ENCODE measurements at places on chromosomes 3 and 15. TPM values are rescaled to one million over a fixed set of nuclear protein-coding genes. Genes with fewer than 3 reads are reported as not detected.
A peak's percentile ranks its signal among the peaks of the same experiment; 100 is the strongest.

DNA sequence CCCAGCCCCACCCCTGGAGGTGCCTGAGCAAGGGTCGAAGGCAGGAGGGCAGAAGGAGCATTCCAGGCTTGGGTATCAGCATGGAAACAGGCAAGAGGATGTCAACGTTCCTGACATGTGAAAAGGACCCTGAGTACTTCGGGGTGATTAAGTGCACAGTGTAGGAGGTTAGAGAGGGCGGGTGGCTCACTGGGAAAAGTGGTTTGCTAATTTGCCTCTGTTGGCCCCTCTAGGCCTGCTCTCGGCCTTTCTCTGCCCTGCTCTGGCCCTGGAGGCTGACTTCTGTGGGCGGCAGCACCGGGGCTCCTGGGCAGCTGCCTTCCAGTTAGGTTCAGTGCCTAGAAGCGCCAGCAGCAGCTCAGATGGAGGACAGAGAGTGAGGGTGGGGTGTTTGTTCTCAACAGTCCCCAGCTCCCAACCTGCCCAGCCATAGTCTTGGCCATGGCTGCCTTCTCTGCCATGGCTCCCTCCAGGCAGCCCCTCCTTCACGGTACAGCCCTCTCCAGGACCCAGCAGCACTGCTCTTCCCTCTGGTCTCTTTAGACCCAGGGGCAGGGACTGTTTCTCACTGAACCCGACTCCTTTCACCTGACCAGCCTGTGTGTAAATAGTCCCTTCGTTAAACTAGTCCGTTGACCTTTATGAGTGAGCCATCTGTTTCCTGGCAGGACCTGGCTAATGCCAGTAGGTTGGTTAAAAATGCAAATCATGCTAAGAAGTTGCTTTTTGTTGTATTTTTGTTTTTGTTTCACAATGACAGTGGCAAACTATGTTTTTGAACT is 107.1 kb upstream of the TPM1 start:
- no peak overlapping the region for H3K27ac ChIP-seq
- no peak for DNase-seq
- no peaks in the 10 kb centered on the region for H3K36me3 ChIP-seq
- no peaks in the 10 kb centered on the region for H3K27me3 ChIP-seq

NPAP1 gene
- total RNA-seq, result not detected

DNA sequence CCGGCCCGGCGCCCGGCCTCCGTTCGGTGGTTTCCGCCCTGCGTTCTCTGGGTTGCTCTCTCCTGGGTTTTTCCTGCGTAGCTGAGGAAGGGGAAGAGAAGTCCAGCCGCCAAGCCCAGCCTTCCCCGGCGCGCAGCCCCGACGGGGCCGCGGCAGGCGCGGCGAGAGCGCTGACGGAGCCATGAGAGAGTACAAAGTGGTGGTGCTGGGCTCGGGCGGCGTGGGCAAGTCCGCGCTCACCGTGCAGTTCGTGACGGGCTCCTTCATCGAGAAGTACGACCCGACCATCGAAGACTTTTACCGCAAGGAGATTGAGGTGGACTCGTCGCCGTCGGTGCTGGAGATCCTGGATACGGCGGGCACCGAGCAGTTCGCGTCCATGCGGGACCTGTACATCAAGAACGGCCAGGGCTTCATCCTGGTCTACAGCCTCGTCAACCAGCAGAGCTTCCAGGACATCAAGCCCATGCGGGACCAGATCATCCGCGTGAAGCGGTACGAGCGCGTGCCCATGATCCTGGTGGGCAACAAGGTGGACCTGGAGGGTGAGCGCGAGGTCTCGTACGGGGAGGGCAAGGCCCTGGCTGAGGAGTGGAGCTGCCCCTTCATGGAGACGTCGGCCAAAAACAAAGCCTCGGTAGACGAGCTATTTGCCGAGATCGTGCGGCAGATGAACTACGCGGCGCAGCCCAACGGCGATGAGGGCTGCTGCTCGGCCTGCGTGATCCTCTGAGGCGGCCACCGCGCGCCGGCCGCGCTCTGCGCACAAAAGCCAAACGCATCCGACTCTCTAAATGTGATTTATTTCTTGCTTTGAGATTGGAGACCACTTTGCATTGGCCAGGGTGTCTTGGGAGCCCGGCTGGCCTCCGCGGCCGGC is 727 bp downstream of the RAP2B start:
- H3K27me3 ChIP-seq, result no peaks in the 10 kb centered on the region
- DNase-seq, result peak; percentile 30
- peaks cover 24% of the 10 kb centered on the region for H3K4me1 ChIP-seq
- H3K36me3 ChIP-seq, result no peaks in the 10 kb centered on the region

DNA sequence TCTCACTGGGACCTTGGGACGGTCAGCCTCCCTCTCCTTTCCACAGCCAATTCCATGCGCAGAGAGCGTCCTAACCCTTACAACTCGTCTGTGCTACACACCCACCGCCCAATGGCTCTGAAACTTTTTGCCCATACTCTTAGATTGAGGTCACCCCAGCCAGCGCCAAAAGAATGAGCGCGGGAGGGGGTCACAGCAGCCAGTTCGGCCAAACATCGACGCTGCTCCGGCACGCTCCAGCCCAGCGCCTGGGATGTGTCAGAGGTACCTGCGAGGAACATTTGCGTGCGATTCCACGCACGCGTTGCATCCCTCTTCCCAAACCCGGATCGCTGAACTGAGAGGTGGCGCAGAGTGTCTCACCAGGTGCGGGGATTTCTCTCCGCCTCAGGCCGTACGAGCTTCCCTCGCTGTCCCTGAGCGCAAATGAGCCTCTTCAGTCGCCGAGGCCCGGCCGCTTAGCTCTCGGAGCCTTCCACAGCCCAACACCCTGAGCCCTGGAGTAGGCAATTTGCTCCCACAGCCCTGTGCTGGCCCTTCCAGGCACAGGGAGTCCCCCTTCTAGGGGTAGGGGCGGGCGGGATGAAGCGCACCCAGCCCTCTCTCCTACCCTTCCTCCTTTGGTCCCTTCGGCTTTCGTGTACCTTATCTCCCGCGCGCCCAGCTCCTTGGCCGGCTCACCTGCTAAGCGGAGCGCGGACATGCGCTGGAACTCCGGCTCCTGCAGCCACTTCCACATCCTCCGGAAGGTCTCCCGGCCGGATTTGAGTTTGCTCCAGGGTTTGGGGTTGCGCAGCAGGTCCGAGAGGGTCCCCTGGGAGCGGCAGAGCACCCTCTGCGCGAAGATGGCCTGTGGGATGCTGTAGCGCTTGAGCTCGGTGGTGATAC is 1.8 kb downstream of the ONECUT1 start:
- no peaks in the 10 kb centered on the region for H3K27me3 ChIP-seq
- DNase-seq, result no peak
- no peak overlapping the region for H3K4me3 ChIP-seq
- no peaks in the 10 kb centered on the region for H3K36me3 ChIP-seq

GRCh38 chr3:197394464-197395321 is 96.3 kb upstream of the DLG1 start:
- no peak for DNase-seq
- H3K4me3 ChIP-seq, result no peak overlapping the region
- no peaks in the 10 kb centered on the region for H3K36me3 ChIP-seq

DNA sequence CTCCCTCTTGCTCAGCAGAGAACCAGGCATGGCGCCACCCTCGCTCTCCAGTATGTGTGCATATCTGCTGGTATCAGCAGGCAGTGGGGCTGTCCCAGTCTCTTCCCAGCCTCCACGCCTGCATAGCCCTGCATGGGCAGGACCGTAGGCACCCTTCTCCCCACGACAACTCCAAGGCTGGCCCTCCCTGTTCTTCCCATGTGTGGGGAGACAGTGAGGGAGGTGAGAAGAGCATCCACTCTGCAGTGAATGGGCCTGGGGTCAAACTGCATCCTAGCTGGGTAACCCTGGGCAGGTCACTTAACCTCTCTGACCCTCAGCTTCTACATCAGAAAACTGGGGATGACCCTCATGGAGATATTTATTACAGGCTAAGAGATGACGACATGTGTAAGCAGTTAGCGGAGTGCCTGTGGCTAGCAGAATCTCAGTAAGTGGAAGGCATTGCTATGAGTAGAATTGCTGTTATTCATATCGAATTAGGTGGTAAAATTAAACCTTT is 13.3 kb upstream of the SSUH2 start:
- DNase-seq, result no peak
- H3K4me3 ChIP-seq, result no peak overlapping the region
- peaks cover 71% of the 10 kb centered on the region for H3K4me1 ChIP-seq
- H3K27ac ChIP-seq, result peak overlapping the region; percentile 84

- no peaks in the 10 kb centered on the region for H3K36me3 ChIP-seq
- H3K4me3 ChIP-seq, result no peak overlapping the region
- DNase-seq, result no peak
- H3K27ac ChIP-seq, result no peak overlapping the region
- H3K4me1 ChIP-seq, result no peaks in the 10 kb centered on the region
- no peaks in the 10 kb centered on the region for H3K27me3 ChIP-seq
Observed at GRCh38 chr3:150079029-150079739, 108.5 kb upstream of the PFN2 start.

LRRN1 gene
- total RNA-seq, result 0.84 TPM

GRCh38 chr3:79081335-79081734 is 686.5 kb downstream of the ROBO1 start:
- H3K27me3 ChIP-seq, result no peaks in the 10 kb centered on the region
- no peak for DNase-seq
- no peak overlapping the region for H3K4me3 ChIP-seq
- no peaks in the 10 kb centered on the region for H3K4me1 ChIP-seq
- H3K36me3 ChIP-seq, result no peaks in the 10 kb centered on the region

- H3K4me3 ChIP-seq, result 0 out of 2 replicates have a peak overlapping the region, but pooled peaks have one; percentile 11
- no peaks in the 10 kb centered on the region for H3K27me3 ChIP-seq
- DNase-seq, result peak; percentile 82
Observed at GRCh38 chr3:32186097-32186496, 52.4 kb upstream of the CMTM8 start.

DNA sequence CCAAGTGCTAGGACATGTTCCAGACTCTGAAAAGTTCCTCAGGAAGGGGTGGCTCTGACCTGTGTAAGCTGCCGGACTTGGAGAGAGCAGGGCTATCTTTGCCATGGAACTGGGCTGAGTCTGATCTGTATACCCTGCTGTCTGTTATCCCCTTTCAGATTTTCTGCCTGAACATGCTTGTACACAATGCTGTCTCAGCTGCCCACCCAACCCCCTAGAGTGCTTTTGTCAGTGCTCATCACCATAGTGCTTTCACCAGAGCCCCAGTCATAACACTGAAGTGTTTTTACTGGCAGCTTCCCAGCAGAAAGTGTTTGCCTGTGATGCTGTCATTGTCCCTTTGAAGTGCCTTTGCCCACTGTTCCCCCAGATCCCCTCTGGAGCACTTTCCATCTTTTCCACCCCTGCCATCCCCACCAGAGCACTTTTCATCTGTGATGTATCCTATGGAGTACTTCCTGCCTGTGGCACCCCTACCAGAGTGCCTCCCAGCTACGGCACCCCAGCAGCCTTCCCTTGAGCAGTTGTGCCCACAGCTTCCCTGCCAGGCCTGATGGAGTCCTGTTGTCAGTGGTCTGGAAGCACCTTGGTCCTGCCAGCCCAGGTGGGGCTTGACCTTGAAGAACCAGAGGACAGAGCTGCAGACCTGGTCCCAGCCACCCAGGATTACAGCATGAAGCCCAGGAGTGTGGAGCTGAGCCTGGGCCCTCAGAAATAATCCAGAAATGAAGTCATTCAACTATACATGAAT is 397.7 kb downstream of the DIPK2A start:
- no peak overlapping the region for H3K27ac ChIP-seq
- H3K36me3 ChIP-seq, result no peaks in the 10 kb centered on the region
- DNase-seq, result no peak
- H3K27me3 ChIP-seq, result no peaks in the 10 kb centered on the region

Measured in Caco-2 (cell line).